ENCODE measurements at places on chromosomes 3 and 15.

DNA sequence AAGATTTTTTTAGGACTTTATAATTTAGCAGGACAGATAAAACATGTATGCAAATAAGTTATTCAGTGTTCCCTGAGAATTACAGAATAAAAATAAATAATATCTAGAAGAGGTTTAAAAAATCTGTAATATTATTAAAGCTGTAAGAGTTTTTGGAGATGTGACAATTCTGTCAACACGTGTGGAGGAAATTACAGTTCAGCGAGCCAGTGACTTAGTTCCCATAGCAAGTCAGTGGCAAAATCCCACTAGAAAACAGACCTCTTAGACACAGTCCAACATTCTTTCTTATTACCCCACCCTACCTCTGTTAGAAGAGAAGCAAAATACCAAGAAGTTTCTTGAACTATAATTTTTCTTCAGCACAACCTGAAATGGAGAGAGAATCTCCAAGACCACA, 16.2 kb upstream of the DENND6A start:
- no peak for DNase-seq

- DNase-seq: no peak
Measured at GRCh38 chr3:7876741-7877297, 624.8 kb upstream of the LMCD1 start.

- DNase-seq: no peak
Measured at GRCh38 chr3:10518506-10519150, 13.2 kb upstream of the ATP2B2 start.

GRCh38 chr3:170982733-170983132, 43.8 kb downstream of the SLC2A2 start:
- no peak for DNase-seq

- no peak for DNase-seq
Measured at GRCh38 chr3:180570238-180570637, 31.7 kb upstream of the TTC14 start.

DNA sequence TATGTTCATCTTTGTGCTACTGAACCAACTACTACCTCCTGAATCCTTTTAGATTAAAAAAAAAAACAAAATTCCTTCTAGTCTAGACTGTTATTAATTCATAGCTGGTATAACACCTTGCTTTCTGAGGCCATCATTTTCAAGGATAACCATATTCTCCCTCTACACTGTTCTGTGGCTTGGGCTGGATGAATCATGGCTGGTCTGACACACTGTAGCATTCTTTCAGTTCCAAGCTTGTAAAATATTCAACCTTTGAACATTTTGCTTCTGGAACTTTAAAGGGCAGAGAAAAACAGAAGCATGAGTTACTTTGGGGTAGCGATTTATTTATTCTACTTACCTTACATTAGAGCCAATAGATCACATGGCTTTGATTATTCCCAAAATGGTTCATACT, 7.6 kb downstream of the HSPBAP1 start:
- no peak for DNase-seq
